ENCODE measurements at places on chromosomes 7 and 10. TPM values are rescaled to one million over a fixed set of nuclear protein-coding genes. Genes with fewer than 3 reads are reported as not detected.

Gene LOXL4
- 1.6 TPM for total RNA-seq

Gene NPSR1
- total RNA-seq = not detected

Gene AKR1C3
- 144 TPM for total RNA-seq

Gene PRKG1
- 7.6 TPM for total RNA-seq

Gene NUTM2E
- total RNA-seq = not detected

Gene GPR141
- total RNA-seq = not detected

Gene CC2D2B
- 0.36 TPM for total RNA-seq

Gene GRM8
- not detected for total RNA-seq

Gene SORBS1
- total RNA-seq = 0.93 TPM

Gene INMT
- total RNA-seq = not detected

Gene FAM25C
- total RNA-seq = not detected
